ENCODE measurements at places on chromosomes 4 and X.

- no peak for DNase-seq
Observed at GRCh38 chr4:98939892-98940298, 11.0 kb upstream of the EIF4E start.

DNA sequence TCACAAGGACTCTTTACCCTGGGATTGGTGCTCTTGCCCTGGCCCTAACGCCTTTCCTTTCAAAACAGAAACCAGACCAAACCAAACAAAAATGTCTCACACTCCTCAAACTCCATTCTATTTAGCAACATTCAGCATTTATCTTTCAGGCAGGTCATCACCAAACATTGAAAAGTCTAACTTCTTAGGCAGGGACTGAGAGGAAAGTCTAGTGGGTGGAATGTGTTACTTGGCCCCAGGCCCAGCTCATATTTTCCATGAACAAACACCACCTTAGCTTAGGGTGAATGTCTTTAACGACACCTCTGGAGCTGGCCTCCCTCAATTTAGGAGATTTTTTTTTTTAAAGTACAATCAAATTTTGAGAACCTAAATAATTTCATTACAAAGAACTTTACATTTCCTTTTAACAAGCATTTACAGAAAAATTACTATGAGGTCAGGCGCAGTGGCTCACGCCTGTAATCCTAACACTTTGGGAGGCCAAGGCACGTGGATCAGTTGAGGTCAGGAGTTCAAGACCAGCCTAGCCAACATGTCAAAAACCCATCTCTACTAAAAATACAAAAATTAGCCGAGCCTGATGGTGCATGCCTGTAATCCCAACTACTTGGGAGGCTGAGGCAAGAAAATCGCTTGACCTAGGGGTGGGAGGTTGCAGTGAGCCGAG is 10.2 kb upstream of the N4BP2 start:
- DNase-seq, result no peak

- no peak for DNase-seq
Observed at GRCh38 chr4:7422898-7423180, 11.9 kb downstream of the PSAPL1 start.

- DNase-seq, result no peak
Observed at GRCh38 chr4:140604544-140604943, 35.8 kb upstream of the UCP1 start.

DNA sequence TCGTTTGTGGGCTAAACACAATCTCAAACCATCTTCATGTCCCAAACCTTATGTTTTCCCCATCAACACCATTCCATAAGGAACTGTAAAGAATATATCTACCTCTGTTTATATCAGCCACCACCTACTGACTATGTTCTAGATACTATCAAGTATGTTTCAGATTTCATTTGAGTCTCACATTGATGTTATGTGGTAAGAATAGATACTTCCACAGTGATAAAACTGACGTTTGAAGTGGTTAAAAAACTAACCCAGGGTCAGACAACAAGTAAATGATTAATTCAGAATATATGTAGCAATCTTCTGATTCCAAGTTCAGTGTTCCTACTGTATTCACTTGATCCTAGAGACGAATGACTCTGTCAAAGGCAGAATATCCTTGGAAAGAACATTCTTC is 156.8 kb upstream of the RASGEF1B start:
- no peak for DNase-seq

DNA sequence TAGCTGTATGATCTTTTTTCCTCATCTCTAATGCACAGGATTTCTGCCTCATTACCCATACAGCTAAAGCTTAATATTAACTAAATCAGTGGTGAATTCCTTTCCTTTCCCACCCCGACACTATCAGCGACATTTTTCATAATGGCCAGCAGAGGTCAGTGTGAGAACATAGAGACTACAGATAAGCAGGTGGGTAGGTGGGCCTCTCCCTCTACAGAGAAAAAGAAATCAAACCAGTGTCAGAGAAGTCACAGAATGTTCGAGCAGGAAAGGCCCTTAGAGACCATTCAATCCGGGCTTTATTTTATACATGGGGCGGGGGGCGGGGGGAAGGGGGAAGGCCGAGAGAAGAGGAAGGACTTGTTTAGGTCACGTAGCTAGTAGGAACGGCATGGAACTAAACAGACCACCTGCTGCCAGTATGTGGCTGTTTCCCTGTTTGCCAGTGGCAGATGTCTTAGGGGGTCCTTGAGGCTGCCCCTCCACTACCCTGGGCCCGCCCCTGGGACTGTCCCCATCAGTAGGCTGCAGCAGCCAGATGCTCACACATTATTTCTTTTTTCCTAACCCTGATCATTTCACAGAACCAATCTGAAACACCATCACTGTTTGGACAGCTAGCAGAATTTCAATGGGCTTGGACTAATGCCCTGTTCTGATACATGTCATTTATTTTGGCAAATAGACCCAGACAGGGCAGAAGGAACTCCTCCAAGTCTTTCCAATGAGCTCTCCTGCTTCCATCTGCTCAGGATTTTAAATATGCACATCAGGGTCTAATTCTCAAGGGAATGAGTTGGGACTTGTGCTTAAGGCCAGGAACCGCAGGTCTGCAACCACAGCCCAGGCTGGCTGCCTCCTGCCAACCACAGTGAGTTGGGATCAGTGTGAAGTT is 133.4 kb downstream of the ATG4A start:
- DNase-seq, result no peak

DNA sequence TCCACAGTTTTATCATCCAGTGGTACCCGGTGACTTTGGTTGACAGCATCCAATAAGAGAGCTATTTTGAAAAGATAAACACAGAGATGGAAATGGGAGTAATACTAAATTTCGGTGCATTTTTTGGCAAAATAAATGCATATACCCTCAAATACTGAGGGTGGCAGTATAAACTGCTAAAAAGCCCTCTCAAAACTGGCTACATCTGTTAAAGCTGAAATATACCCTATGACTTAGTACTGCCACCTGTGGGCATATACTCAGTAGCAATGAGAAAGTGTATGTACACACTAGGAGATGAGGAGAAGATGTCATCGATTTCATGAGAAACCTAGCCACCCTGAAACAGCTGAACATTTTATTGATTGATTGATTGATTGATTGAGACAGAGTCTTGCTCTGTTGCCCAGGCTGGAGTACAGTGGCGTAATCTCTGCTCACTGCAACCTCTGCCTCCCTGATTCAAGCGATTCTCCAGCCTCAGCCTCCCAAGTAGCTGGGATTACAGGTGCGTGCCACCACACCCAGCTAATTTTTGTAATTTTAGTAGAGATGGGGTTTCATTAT is 12.2 kb upstream of the TMEM128 start:
- no peak for DNase-seq

DNA sequence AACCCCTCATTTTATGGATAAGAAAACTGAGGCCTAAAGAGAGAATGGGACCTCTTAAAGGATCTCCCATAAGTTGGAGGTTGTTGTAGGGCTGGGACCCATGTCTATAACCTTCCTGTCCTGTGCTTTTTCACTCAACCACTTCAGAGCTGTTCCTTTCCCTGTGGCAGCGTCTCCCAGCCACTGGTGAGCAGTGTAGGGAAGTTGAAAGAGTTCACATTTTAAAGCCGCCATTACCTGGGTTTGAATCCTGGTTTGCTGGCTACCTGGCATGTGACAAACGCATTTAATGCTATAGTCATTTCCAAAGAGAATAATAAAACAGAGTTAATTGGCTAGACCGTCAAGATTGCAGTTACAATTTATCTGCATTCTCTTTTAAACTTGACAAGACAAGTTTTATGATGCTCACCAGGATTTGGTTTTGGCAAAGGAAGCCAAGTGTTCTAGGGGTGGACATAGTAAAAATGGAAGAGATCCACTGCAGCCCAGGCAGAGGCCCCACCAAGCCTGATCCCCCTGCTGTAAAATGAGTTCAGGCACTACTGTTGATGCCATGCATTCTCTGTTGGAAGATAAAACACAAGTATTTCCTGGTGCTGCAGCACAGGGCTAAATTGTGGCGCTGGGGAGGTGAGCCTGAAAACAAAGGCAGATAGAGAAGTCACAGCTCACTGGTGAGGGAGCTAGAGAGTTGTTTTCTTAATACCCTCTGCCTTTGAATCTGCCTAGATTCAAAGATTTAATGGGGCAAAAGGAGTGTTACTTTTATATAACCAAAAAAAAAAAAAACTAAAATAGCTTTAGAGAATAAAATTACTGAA is 218.7 kb downstream of the NWD2 start:
- no peak for DNase-seq

GRCh38 chr4:188466001-188466400 is 326.8 kb downstream of the TRIML1 start:
- DNase-seq, result no peak

DNA sequence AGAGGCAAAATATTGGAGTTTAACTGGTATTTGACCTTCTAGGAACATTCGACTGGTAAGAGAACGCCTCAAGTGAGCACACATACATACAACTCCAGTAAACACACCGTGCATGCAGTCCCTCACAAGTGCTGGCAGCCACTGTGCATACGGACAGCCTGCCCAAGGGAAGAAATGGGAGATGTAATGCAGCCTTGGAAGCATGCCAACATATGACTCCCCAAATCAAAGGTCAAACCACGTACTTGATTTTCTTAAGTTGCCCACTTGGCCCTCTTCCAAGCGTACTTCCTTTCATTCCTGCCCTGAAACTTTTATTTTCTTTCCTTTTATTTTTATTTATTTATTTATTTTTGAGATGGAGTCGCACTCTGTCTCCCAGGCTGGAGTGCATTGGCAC is 206.6 kb downstream of the SPRY1 start:
- DNase-seq, result no peak

GRCh38 chrX:15956681-15957080 is 102.1 kb upstream of the AP1S2 start:
- no peak for DNase-seq

DNA sequence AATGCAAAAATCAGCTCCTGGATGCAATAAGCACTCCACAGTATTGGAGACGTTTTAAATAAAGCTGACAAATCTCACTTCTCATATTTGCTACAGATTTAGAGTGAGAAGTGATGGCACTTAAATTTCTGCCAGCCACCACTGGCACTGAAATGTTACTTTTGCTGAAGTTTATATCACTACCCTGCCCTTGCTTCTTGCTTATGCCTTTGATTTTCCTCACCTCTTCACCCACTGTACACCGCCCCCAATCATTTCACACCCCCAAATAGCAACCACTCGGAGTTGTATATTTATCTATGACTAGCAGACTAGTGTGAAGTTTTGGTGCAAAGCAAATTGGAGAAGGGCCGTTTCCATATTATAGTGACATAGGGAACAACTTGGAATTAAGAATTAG is 19.9 kb upstream of the SLC7A11 start:
- DNase-seq, result no peak

- no peak for DNase-seq
Observed at GRCh38 chr4:113069212-113069892, 19.9 kb downstream of the ANK2 start.

DNA sequence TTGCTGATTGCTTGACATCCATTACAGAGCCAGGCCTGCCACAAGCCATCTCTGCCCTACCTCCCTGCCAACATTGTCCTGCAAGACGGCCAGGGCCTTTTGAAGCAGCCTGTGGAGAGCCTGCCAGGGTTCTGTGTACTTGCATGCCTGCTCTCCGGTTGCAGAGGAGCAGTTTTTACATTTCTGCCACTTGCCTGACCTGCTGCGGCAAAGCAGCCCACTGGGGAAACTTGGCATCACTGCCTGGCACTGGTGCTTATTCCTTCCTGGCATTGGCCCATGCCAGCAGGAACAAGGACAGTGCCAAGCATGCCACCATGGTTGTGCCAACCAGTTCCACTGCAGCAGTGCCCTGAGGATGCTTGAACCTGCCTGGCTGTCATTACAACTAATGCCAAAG is 167.1 kb downstream of the NHS start:
- no peak for DNase-seq

DNA sequence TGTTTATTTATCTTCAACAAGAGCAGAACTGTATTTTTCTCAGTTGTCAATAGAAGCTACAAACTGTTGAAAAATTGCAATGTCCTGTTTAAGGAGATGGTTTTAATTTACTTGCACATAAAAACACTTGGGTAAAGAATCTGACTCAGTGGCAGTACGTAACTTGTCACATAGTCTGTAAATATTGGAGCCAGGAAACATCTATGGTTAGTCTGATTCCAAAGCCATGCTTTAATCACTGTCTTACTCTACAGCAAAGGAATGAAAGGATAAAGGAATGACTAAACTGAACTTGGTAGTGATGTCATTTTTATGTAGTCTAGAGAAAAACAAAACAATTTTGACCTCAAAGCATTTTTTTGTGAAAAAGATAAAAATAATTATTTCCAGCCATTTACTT is 537.2 kb downstream of the STIM2 start:
- no peak for DNase-seq

DNA sequence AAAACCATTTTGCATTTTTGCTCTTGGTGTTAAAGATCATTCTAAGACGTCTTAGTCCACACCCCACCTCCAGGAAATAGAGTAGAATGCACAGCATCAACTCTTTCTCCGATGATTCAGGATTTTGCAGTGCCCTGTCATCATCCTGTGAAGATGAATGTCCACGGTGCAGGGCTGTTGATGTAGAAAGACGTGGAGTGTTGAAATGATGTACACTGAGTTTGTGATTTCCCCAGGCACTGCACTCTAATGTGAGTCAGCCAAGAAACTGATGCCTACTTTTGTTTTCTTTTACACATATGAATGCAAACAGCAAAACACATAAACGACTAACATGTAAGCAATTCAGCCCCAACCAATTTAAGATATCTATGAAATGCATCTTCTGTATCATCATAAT is 10.5 kb downstream of the LGI2 start:
- DNase-seq, result no peak

Data from activated CD8-positive, alpha-beta memory T cell treated with anti-CD3 and anti-CD28 coated beads for 1 hour (primary cell).